ENCODE measurements at places on chromosomes 11 and 22.

DNA sequence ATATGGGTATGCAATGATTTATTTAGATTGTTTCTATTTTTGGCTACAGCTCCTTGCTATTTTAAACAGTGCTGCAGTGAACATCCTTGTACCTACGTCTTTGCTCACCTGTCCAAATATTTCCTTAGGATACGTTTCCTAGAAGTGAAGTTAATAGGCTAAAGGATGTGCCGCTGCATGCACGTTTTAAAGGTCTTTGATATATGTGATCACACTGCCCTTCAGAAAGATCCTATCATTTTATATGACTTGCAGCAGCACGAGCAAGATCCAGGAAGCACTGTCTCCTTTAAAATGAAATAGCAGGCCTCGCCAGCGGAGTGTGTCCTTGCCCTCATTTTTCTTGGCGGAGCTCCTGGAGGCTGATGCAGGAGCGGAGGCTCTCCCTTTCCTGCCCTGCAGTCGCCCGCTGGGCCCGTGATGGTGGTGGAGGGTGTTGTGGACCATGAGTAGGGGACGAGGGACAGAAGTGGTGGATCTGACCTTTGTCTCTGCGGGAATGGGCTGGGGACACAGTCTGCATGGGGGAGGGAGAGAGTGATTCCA is 19.4 kb downstream of the RPS6KA4 start:
- no peak for DNase-seq

- no peak for DNase-seq
These were observed 72.5 kb upstream of the C11orf87 start for GRCh38 chr11:109349276-109350080.

DNA sequence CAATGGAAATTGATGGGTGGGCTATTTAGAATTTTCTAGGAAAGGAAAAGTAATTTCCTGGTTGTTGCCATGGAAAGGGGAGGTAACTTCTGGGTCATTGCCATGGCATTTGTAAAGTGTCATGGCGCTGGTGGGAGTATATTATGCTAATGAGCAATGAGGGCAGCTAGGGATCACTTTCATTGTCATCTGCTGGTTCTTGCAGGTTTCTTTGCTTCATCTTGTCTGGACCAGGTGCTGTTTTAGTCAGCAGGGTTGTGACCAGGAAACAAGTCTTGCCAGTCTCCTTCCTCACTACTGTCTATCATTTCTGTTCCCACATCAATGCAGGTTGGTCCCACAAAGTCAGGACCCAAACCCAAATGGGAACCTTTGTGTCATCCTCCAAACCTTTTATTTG is 237.6 kb upstream of the C11orf87 start:
- no peak for DNase-seq

DNA sequence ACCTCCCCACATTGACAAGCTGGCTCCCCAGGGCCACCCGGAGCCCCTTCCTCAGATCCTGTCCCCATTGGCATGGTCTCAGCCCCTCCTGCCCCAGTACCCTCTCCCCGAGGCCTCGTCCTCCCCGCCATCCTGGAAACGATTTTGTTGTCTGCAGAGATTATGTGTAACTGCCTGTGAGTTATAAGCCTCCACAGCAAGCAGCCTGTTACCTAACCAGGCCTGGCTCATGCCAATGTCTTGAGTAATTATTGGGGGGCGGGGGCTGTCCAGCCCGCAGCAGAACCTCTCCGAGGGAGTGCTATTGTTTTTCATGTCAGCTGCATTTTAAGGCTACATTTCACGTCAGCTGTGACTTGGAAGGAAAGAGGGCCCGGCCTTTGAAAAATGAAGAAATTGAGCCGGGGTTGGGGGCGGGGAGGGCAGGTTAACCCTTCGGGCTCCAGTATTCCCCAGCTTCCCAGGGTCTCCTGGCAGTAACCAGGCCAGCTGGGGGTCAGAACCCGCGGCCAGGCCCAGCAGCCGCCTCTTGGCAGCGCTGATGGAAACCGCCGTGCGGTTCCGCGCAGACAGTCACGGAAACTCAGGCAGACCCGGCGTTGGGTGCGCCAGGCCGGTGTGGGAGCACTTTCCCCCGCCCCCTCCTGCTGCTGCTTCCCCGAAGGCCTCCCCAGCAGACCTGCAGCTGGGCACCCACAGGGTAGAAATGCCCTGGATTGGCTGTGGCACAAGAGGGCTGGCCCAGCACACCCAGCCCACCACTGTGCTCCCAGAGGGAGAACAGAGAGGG is 59.5 kb downstream of the CDKN1C start:
- DNase-seq = no peak

GRCh38 chr22:20573833-20574615 is 66.6 kb downstream of the MED15 start:
- DNase-seq = no peak

DNA sequence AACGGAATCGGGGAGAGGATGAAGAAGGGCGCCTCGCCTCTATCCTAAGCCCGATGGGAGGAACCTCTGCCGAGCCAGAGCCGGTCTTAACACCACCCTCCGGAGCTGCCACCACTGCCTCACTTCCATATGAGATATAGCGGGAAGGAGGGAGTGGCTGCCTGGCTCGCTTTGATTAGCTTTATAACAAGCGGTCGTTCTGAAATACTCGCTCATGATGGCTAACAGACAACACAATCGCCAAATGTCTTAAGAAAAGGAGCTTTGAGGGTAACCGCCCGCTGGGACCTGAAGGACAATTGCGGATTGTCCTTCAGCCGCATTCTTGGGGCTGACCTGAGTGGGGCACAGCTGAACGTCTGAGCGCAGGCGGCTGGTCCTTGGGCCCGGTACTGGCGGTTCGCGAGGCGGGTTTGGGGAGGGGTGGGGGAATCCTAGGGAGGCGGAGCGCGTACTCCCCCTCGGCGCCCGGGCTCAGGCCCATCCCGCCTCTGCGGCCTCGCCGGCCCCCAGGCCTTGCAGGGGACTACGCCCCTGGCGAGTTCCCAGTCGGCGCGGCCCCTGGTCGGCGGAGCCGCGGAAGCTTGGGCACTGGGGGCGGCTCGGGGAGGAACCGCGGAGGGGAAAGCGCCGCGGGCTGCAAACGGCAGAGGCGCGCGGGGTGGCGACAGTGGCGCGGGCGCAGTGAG is at the start of gene PLAAT5:
Gene PLAAT5, minus strand, starts transcription at position 617 of the 689 bp plus-strand sequence. Its CDS starts 133 bp downstream, at position 484.
- DNase-seq = peak; percentile 58

DNA sequence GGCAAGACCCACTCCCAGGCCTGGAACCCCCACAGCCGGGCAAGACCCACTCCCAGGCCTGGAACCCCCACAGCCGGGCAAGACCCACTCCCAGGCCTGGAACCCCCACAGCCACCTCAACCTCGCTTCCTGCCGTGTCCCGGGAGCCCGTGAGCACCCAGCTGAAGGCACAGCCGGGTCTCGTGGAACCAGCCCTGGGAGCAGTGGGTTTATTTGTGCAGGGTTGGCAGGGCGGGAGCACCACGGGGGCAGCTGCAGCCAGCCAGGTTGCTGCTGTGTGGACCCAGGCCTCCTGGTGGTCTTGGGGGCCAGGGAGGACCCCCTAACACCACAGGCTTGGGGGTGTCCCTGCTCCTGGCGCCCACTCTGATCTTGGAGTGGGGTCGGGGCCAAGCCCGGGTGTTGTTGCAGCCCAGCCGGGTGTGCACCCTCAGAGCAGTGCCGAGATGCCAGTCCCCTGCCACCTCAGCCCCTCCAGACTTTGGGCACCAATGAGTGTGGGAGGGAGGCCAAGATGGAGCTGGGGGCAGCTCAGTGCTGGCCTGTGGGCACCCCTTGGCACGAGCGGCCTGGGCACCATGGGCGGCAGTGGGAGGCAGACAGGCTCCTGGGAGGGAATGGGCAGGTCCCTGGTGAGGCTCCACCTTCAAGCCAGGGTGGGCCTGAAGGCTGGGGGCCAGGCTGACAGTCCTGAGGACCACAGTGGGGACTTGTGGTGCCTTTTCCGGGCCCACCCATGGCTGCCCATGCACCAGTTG is 8.2 kb upstream of the PKP3 start:
- no peak for DNase-seq

GRCh38 chr22:36369922-36370791 is 17.6 kb downstream of the MYH9 start:
- peak; percentile 54 for DNase-seq

GRCh38 chr22:30968015-30968923 is at the start of gene MORC2:
Gene MORC2 (minus strand): TSS chr22:30968774. CDS start chr22:30967889, 885 bp downstream.
- peak; percentile 84 for DNase-seq

DNA sequence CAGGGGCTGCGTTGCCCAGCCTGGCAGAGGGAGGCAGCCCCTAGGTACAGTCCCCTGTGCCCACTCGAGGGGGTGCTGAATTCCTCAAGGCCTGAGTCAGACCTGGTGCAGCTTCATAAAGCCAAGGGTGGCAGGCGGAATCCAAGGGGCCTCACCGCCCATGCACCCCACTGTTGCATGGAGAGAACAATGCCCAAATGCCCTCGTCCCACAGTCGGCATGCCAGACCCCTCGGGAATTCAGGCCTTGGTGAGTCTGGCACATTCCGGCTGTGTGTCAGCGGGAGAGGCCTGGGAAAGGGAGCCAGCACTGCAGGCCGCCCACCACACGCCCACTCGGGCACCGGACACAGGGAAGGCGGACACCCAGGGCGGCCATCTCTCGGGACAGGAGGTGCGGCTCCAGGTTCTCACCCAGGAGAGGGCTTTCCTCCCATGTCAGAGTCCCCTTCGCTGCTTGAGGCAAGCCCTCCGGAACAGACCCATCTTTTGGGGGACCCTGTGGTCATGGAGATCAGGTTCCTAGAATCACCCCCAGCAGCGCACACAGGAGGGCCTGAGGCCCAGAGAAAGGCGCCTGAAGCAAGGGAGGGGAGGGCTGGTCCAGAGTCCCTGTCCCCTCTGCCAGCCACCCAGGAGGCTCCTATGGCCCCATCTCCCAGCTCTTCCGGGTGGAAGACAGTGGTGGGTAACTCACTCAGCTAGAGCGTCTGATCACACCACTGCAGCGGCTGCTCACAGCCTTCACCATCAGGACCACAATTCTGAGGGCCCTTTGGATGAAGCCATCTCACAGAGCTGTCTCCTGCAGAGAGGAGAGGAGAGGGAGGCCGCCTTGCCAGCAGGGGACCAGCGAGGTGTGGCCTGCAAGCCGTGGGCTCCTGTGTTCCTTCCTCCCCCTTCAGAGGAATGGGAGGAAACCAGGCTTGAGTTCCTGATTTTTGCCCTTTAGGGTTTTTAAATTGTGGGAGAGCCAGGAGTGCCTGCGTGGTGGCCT is 31.6 kb upstream of the KCNQ1OT1 start:
- no peak for DNase-seq

DNA sequence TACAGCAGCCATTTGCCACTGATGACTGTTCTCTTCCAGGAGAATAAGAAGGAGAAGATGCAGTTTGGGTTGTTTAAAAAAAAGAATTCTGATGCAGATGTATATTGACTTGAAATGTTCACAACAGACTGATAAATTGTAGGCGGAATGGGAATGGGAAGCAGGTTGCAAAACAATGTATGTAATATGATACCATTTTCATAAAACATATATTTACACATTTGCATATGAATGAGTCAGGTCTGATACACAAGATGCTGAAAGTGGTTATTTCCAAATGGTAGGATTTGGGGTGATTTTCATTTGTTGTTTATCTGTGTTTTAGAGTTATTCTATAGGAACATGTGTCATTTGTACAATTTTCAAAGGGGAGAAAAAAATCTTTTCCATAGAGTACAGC is 9.0 kb upstream of the RCN1 start:
- DNase-seq = no peak

DNA sequence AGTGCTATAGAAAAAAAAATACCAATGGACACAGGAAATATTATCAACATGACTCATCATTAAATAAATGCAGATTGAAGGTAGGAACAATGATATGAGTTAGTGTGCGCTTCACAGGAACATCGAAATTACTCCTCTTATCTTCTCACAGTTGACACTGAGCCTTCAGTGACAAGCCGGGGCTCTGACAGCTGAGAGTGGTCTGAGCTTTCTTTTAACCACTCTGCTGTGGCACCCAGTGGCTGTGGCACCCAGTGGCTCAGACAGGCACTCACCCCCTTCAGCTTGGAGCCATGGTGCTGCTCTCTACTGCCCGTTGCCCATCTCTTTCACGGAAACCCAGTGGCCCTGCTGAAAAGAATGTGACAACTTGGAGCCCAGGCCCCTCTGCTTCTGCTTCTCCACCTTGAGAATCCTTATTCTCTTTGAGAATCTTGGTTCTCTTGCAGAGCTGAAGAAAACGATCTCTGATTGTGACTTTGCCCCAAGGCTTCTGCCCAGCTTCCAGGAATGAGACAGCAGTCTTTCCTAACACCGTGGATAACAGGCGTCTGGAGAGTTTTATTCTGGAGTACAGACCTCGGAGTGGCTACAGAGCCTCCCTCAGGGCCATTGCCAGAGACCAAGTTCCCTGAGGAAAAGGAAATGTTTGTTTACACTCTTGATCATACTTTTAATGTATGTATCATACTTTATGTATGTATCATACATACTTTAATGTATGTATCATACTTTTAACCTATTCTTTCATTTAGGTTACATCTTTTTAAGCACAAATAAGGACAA is 37.1 kb upstream of the OR8B8 start:
- DNase-seq = peak; percentile 90

DNA sequence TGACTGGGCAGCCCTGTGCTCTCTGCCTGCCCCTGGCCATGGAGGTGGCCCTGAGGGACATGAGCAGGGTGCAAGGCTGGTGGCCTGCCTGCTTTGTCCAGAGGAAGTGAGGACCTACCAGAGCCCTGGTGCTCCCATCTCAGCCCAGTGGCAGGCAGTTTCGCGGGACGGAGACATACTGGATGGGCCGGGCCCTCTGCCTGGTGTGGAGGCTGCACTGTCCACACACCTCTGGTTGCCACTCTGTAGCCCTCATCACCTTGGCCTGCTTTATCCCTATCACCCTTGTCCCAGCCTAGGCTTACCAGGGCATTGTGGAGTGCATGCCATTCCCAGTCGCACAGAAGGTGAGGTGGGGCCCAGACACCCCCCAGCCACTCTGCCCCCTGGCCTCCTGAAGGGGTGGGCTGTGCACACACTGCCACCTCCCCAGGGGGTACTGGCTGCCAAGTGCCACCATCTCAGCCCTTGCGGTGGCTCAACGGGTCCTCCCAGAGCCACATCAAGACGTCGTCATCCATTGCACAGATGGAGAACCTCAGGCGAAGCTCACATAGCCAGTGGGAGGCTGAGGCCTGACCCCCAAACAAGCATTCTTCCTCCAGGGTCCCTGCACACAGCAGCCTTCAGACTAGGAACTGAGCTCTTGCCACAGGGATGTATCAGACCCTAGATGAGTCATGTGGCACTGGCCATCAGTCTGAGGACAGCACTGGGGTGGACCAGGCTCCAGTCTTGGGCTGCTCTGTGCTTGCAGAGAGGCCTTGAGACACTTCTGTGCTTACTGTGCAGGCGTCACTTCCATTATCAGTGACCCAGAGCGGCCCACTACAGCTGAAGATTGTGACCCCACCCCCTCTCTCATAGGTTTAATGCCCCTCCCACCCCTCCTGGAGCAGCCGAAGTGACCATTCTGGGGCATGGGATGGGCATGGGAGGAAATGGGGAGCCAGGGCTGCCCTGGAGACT is 176.1 kb downstream of the IGLL1 start:
- DNase-seq = no peak

DNA sequence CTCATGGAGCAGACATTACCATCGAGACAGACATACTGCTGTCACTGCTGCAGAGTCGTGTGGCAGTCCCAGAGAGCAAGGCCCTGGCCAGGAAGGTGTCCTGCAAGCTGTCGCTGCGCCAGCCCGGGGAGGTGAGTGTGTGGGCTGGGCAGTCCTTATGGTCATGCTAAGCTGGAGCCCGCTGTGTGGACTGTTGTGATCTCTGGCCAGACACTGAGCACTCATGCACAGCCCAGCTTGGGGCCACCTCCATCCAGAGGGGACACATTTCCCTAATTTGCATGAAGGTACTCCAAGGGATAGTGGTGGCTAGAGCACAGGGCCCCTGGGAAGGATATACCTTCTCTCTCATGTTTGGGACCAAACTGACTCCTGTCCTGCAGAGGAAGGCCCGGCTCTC is 9.6 kb downstream of the ANKK1 start:
- DNase-seq = no peak

Measured in OCI-M1 (cell line).